ENCODE measurements at places on chromosomes 2 and 18. TPM values are rescaled to one million over a fixed set of nuclear protein-coding genes. Genes with fewer than 3 reads are reported as not detected.

DNA sequence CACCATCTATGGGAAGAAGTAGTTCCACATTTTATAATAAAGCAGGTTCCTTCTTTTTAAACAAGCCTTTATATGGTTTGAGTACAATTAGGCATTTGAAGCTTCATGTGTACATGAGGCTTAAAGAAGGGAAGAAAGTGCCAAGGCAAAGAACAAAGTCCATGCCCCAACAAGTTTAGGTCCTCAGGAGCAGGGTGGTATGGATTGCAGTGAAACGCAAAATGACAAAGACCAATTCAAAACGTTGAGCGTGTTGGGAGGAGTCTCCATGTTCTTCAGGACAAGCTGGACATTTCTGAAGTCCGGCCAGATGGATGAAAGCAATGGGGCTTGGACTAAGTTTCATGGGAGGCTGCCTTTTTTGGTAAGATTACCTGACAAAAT lies 78.8 kb upstream of the FZD5 start:
- H3K27me3 ChIP-seq: no peaks in the 10 kb centered on the region
- no peak overlapping the region for H3K27ac ChIP-seq
- H3K4me3 ChIP-seq: no peak overlapping the region
- H3K36me3 ChIP-seq: no peaks in the 10 kb centered on the region
- DNase-seq: no peak

DNA sequence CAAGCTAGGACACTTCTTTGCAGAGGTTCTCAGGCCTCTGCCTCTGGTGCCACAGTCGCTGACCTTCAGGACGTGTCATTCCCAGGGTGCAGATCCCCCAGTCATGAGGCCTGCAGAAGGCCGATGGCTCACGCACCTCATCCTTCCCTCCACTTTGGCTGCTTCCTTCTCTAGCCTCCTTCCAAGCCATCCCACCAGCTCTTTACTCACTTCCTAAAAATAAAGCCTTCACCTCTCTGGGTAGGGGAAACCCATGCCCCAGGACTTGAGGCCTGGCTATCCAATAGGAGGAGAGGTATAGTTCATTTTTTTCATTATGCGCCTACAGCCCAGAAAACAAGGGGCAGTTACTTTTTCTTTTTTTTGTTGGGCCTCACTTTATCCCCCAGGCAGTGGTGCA lies 91.4 kb downstream of the B3GNT2 start:
- H3K27ac ChIP-seq: no peak overlapping the region
- H3K4me3 ChIP-seq: no peak overlapping the region
- H3K36me3 ChIP-seq: no peaks in the 10 kb centered on the region
- H3K4me1 ChIP-seq: no peaks in the 10 kb centered on the region

DNA sequence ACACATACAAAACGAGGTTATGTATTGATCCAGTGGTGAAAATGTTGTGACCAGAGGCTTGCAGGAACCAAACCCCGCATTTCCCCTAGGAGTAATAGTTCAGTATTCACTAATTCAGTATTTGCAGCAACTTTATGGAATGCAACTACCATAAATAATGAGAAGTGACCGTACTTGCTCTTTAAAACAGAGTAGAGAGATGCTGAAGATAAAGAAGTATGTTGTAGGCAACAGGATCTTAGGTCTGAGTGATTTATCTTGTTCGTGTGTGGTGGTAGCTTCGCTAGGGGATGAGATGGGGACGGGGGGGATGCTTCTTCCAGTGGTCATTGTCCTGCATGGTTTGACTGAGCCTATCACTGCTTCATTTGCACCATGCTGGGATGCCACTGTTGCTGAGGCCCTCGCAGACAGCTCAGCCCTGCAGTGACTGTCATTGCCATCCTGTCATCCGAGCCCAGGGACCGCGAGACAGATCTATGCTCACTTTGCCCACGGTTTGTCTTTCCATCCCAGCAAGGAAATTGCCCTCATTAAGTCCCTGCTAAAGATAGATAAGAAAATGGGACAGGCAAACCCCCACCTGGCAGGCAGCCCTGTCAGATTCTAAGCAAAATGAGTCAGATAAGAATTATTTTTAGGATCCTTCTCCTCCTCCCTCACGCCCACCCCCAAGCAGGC lies 181.3 kb downstream of the CTIF start:
- no peak overlapping the region for H3K4me3 ChIP-seq
- peaks cover 4% of the 10 kb centered on the region for H3K36me3 ChIP-seq
- peak overlapping the region; percentile 11 for H3K27ac ChIP-seq

GRCh38 chr2:144215207-144215606 lies 304.7 kb downstream of the ZEB2 start:
- peaks cover 6% of the 10 kb centered on the region for H3K4me1 ChIP-seq
- H3K27me3 ChIP-seq: no peaks in the 10 kb centered on the region
- H3K36me3 ChIP-seq: no peaks in the 10 kb centered on the region
- H3K4me3 ChIP-seq: no peak overlapping the region
- H3K27ac ChIP-seq: no peak overlapping the region
- DNase-seq: no peak

GRCh38 chr2:46122318-46122976 lies 174.8 kb upstream of the EPAS1 start:
- no peak overlapping the region for H3K27ac ChIP-seq
- H3K4me1 ChIP-seq: peaks cover 30% of the 10 kb centered on the region
- H3K4me3 ChIP-seq: no peak overlapping the region
- H3K27me3 ChIP-seq: no peaks in the 10 kb centered on the region
- H3K36me3 ChIP-seq: no peaks in the 10 kb centered on the region

DNA sequence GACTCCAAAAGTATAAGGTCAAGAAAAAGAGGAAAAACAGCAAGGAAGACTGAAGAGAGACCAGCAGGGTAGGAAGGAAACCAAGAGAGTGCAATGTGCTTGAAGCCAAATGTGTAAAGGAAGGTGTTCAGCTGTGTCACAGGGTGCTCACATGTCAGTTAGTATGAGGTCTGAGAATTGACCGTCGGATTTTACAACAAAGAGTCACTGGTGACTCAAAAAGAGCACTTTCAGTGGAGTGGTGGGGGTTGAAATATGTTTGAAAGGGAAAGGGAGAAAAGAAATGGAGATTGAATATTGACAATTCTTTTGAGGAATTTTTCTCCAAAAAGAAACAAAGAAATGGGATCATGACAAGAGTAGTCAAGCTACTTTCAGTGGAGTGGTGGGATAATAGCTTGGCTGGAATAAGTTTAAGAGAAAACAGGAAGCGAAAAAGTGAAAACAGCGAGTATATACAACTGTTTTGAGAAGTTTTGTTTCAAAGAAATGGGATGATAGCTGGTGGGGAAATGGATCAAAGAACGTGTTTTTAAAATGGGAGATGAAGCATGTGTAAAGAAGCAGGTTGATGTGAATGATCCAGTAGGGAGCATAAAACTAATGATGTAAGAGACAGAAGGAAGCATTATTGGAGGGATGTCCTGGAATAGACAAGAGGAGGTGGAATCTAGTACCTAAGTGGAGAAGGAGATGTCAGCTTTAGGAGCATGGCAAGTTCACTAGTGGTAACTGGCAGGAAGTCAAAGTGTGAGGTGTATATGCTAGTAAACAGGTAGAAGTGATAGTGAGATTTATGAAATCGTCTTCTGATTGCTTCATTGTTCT lies 3.6 kb upstream of the TSPYL6 start:
- no peaks in the 10 kb centered on the region for H3K27me3 ChIP-seq
- no peak overlapping the region for H3K27ac ChIP-seq
- no peak for DNase-seq
- H3K4me3 ChIP-seq: no peak overlapping the region
- H3K36me3 ChIP-seq: no peaks in the 10 kb centered on the region

Gene ANKRD62
- not detected for polyA plus RNA-seq

DNA sequence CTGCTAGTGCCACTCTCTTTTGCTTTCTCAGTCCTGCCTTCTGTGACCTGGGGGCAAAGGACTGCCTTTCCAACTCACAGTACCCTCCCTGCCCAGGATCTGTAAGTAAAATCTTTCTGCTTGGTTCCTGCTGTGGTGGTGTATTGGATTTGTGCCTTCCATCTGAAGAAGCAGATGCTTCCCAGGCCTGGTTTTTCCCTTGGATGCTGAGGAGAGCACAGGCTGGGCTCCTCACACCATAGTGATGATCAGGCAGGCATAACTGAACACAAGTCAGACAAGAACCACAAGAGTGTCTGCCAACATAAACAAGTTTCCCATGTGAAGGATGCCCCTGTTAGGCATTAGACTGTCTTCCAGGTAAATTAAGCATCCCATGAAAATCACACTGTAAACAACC lies 121.3 kb upstream of the NRXN1 start:
- no peak overlapping the region for H3K4me3 ChIP-seq
- H3K4me1 ChIP-seq: no peaks in the 10 kb centered on the region
- H3K36me3 ChIP-seq: no peaks in the 10 kb centered on the region
- no peaks in the 10 kb centered on the region for H3K27me3 ChIP-seq
- no peak overlapping the region for H3K27ac ChIP-seq
- DNase-seq: no peak

- H3K27me3 ChIP-seq: no peaks in the 10 kb centered on the region
- peaks cover 13% of the 10 kb centered on the region for H3K4me1 ChIP-seq
- H3K4me3 ChIP-seq: no peak overlapping the region
- no peaks in the 10 kb centered on the region for H3K36me3 ChIP-seq
- H3K27ac ChIP-seq: no peak overlapping the region
- DNase-seq: peak; percentile 46
Observed at GRCh38 chr2:1591978-1592907, 152.1 kb downstream of the PXDN start.

Gene UGT1A8
- polyA plus RNA-seq: not detected

Gene ALPI
- polyA plus RNA-seq: not detected

- no peaks in the 10 kb centered on the region for H3K36me3 ChIP-seq
- no peak overlapping the region for H3K27ac ChIP-seq
- H3K27me3 ChIP-seq: peaks cover 12% of the 10 kb centered on the region
- no peak for DNase-seq
Observed at GRCh38 chr18:41390309-41390708, 564.7 kb upstream of the PIK3C3 start.

DNA sequence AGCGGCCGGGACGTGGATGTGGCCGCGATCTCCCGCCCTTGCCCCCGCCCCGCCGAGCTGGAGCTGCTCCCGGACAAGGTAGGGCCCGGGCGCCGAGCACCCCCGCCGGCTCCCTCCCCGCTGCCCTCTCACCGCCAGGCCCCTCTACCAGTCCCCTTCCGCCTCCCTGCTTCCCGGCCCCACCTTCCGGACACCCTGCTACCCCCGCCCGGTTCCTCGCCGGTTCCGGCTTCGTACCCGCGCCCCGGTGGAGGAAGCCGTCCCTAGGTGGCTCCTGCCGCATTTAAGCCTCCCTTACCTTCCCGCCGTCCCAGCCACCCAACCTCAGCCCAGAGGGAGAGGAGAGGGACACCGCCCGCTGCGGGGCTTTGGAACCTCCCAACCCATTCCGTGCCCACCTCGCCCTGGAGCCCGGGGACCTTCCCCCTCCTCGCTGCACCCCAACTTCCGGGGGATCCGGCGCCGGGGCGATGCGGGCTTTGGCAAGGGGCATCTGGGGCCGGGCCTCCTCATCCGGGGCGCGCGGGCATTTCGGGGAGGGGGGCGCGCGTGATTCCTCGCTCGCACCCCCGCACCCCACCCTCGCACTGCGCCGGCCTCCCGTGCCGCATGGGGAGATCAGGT lies 475 bp downstream of the B3GNT2 start:
- peaks cover 18% of the 10 kb centered on the region for H3K4me1 ChIP-seq
- peak overlapping the region; percentile 54 for H3K27ac ChIP-seq
- H3K4me3 ChIP-seq: peak overlapping the region; percentile 88

Data from GM23248 (cell line).